ENCODE measurements at places on chromosomes 12 and 14. TPM values are rescaled to one million over a fixed set of nuclear protein-coding genes. Genes with fewer than 3 reads are reported as not detected.

Gene ZNF385A
- 0.79 TPM for total RNA-seq

Gene CLMN
- total RNA-seq: 4.8 TPM

Gene IFNG-AS1
- not detected for total RNA-seq

- no peak for DNase-seq
These were observed 55.4 kb downstream of the GALNT9 start for GRCh38 chr12:132273992-132274334.

DNA sequence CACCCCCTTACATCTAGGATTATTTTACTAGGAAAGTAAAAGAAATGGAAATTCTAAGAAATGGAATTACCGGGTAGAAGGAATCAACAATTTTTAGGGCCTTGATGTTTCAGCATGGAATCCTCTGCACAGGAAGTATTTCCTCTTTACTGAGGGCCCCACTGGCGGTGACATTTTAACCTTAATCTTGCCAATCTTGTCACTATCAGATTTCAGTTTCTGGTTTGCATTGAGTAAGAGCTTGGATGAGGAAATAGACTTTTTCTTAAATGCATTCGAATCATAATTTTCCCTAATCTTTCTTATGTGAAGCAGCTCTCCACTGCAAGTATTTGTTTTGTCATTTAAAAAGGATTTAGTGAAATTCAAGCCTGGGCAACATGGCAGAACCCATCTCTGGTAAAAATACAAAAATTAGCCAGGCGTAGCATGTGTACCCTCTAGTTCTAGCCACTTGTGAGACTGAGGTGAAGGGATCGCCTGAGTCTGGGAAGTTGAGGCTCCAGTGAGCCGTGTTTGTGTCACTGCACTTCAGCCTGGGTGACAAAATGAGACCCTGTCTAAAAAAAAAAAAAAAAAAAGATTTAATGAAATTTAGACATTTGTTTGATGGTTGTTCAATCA lies 40.7 kb downstream of the TPCN1 start:
- no peak for DNase-seq

DNA sequence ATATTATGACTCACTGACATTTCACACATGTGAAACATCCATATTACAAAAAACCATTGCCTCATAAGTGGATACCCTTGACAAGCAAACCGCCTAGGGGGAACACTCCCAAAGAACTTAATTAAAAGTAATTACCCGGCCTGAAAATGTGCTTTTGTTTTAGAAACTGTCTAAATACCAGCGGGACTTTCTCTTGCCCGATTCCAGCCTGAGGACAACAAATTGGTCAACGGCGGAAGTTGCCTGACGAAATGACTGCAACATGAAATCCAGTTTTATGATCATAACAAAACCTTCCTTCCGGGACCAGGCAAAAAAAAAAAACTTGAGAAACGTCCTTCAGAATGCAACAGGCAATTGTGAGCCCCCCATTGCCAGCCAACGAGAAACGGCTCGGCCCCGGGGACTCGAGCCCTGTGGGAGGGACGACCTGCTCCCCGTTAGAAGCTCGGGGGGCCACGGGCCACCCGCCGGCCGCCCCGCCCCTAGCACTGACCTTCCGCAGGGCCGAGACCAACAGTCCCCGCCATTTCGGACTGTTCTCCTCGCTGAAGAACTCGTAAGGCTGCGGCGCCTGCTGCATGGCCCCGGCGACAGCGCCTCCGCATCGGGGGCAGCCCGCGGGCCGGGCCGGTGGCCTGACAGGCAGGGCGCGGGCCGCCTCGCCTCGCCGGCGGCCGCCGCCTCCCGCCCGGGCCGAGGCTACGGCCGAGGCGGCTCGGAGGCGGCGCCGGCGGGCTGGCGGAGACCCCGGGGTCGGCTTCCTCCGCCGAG lies 490 bp downstream of the SOS2 start:
- no peak for DNase-seq

GRCh38 chr14:65077318-65077717 lies 25.0 kb downstream of the MAX start:
- no peak for DNase-seq

- no peak for DNase-seq
These were observed 218.4 kb upstream of the C14orf180 start for GRCh38 chr14:104361101-104361591.

GRCh38 chr14:41915732-41916131 lies 309.1 kb downstream of the LRFN5 start:
- no peak for DNase-seq

GRCh38 chr12:115417610-115418009 lies 733.6 kb upstream of the TBX3 start:
- DNase-seq: no peak

- DNase-seq: no peak
These were observed 140.1 kb upstream of the HIF1A start for GRCh38 chr14:61555056-61555838.

DNA sequence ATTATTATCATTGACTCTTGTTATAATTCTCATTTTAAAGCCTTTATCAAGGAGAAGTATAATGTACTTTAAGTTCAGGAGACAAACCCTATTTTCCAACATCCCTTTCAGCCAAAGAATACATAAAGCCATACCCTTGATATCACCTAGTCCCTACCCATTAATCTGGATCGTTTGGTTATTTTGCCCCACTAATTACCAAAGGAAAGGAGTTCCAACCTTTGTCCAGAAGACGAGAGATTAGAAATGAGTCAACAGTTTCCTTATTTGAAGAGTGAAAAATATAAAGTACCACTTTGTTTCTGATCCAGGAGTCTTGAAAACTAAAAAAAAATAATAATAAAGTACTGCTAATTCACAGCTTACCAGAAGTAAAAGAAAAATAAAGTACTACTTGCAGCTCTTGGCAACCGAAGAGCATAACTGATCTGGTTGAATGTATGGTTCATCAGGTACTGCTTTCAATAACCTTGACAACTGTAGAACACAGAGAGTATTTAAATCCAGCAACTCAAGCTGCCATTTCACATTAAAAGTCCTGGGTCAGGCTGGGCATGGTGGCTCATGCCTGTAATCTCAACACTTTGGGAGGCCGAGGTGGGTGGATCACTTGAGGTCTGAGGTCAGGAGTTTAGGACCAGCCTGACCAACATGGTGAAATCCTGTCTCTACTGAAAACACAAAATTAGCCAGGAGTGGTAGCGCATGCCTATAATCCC lies 33.7 kb downstream of the LIMA1 start:
- DNase-seq: no peak

GRCh38 chr12:31011746-31012566 lies 61.7 kb upstream of the DDX11 start:
- DNase-seq: no peak

- DNase-seq: no peak
These were observed 25.6 kb upstream of the GCH1 start for GRCh38 chr14:54928216-54928615.

GRCh38 chr14:65255583-65256461 lies 153.5 kb upstream of the MAX start:
- no peak for DNase-seq
